ENCODE measurements at places on chromosomes 12 and 14.

DNA sequence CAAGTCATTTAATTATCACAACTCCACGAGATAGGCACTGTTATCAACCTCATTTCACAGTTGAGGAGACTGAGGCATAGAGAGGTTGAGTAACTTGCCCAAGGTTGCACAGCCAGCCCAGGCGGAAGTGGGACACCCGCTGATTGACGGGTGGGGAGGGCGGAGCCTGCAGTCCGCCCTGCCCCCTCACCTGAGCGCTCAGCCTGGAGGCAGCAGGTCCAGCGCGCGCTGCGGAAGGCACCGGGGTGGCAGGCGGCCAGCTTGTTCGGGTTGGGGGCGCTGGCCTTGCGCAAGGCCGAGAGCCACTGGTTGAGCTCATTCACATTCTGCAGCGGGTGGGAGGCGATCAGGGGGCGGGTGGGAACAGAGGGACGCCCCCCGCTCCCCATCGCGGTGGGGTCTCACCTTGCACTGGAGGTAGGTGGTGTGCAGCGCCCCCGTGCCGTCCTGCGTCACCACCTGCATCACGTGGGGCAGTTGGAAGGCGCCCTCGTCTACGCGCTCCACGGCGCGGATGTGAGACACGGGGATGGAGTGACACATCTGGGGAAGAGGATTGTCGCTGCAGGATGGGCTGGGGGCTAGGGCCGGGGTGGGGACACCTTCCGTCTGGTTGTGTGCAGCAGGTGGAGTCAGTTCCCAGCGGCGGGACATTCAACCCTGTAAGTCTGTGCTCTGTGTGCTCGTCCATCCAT is 31.7 kb downstream of the RASAL1 start:
- no peak for DNase-seq

- no peak for DNase-seq
These were observed 21.9 kb upstream of the KDM2B start for GRCh38 chr12:121602766-121603165.

DNA sequence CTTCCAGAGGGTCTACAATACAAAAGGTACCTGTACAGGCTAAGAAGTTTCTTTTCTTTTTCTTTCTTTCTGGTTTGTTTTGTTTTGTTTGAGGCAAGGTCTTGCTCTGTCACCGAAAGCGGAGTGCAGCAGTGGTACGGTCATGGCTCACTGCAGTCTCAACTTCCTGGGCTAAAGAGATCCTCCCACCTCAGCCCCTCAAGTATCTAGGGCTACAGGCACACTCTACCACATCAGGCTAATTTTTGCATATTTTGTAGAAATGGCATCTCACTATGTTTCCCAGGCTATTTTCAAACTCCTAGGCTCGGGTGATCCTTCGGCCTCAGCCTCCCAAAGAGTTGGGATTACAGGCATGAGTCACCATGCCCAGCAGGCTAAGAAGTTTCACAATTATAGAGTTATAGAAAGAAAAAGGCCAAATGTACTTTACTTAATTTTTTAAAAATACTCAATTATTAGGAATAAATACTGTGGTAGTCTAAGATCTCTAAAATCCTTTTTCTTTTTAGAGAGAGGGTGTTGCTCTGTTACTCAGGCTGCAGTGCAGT is 3.0 kb upstream of the PIGH start:
- no peak for DNase-seq

DNA sequence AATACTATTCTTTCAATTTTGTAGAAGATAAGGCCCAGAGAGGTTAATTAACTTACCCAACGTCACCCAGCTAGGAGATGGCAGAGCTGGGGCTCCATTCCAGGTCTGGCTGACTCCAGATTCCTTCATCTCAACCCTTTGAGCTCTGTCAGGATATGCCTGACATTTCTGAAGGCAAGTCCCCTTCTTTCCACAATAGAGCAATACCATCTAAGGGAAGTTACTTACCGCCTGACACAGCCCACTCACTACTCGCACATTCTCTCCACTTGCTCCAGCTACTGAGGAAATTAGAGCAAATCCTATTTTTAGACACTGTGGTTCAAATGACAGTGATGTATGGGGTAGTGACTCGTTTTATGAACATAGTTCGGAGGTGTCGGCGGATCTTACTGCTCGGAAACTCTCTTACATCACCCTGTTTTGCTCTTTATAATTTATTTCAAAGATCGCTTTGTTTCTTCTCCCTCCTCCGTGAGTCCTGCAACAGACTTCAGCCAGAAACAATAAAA is 2.0 kb upstream of the WSCD2 start:
- no peak for DNase-seq

DNA sequence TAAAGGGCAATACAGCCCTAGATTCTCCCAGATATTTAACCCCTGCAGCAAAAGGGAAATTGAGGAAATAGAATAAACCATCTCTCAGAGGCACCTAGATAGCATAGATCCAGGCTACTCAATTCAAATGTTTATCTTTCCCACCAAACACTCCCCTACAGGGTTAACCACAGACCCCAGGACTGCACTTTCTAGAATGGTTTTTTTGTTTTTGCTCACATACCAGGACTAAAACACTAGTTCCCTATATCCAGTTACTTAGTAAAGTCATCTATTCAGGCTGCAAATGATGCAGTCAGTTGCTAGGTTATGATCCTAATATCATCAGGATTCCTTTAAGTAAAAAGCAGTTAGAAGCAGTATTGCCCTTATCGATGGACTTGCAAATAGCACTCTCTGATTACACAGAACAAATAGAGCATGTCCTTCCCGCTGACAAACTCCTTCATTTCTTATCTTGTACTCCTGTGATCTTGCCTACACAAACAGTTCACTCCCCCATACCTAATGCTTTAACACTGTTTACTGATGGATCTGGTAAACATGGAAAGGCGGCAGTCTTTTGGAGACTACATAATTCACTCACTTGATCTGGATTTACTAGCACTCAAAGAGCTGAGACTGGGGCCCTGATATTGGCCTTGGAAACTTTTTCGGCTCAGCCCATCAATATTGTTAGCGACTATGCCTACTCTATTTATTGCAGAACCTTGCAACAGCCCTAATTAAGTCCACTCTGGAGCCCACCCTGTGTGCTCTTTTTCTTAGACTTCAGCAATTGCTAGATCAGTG is 257.2 kb upstream of the DIO2 start:
- no peak for DNase-seq

- no peak for DNase-seq
These were observed 12.8 kb downstream of the ATP2B1 start for GRCh38 chr12:89695830-89696229.

GRCh38 chr12:58148405-58148804 is 207.0 kb downstream of the ATP23 start:
- no peak for DNase-seq

GRCh38 chr14:89461256-89461655 is 44.2 kb upstream of the FOXN3 start:
- no peak for DNase-seq

- DNase-seq: no peak
These were observed 11.3 kb upstream of the GNG2 start for GRCh38 chr14:51849097-51849496.

DNA sequence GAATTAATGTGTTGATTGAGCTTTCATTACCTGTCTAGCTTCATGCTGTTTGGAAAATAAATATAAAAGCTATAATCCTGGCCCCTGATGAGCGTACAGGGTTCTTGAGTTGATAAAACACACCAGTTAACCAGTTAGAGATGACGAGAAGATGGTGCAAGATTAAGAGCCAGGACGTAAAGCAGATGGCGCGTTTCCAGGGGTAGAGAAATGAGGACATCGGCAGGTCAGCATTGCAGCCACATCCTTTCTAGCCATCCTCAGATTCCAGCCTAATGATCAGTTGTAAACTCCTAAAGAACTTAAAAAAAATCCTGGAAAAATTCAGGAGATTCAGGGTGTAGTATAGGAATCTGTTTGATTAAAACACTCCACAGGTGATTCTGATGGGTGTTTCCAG is 203.7 kb downstream of the CACNA1C start:
- DNase-seq: no peak

DNA sequence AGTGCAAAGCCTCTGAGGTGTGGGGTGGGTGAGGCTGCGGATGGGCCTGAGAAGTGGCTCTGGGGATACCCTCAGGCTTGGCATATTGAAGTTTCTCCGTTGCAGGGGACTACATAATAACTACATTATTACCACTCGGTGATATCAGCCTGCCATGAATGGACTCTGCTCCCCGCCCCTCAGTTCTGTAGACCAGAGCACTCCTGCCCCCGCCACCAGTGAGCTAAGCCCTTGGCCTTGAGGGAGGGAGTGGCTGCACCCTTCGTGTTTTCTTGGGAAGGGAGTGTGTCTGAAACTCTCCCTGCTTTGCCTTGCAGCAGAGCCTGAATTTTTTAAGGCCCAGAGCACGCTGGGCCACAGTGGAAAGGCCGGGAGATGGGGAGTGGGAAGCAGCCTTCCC is 1.7 kb downstream of the ORAI1 start:
- DNase-seq: no peak

- DNase-seq: no peak
These were observed 387.2 kb downstream of the BMP4 start for GRCh38 chr14:53569446-53569845.

DNA sequence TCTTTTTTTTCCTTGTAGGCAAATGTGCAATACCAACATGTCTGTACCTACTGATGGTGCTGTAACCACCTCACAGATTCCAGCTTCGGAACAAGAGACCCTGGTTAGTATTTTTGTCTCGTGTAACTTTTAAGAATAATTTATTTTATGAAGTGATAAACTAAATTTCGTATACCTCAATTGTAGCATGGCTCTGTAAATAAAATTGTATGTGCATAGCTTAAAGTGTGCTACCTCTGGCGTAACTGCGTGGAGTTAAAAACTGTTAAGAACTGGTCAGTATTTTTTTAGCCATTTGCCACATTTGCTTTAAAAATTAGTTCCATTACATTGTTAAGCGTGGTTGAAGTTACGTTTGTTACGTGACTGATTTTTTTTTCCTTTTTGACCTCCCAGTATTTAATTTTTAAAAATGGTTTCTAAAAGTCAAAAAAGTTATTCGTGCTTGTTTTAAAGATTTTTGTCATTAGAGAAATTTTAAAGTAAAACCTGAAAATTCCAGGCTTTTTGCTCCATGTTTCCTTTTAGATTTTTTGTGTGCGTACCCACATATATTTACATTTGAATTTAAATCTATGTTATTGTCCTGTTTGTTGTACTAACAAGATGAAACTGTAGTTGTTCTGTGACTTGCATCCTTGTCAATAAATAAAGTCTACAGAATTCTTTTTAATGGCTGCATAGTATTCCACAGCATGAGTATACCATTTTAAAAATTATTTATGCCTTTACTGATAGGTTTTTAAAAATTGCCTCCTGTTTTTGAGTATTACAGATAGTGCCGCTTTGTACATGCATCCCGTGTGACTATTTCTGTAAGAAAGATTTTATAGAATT is 1.4 kb downstream of the MDM2 start:
- no peak for DNase-seq

- DNase-seq: no peak
These were observed 5.6 kb downstream of the SLC11A2 start for GRCh38 chr12:51020448-51021182.

GRCh38 chr14:53180272-53181221 is 27.4 kb upstream of the DDHD1 start:
- no peak for DNase-seq

DNA sequence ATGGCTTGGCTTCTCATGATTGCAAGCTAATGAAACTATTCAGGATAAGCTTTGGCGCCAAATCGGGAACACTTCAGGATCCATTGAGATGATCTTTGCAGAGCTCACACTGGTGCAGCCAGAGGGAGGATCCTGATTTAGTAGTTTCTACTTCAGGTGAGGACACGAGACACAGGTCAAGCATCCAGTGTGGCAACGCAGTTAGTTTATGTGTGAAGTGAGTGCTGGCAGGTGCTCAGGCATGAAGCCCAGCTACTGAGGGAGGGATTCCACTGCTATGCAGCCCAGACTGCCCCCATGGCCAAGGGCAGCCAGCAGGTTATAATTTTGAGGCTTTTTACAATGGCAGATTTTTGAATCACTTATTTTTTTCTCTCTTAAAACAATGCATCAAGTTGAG is 113.5 kb upstream of the PCED1B start:
- no peak for DNase-seq

DNA sequence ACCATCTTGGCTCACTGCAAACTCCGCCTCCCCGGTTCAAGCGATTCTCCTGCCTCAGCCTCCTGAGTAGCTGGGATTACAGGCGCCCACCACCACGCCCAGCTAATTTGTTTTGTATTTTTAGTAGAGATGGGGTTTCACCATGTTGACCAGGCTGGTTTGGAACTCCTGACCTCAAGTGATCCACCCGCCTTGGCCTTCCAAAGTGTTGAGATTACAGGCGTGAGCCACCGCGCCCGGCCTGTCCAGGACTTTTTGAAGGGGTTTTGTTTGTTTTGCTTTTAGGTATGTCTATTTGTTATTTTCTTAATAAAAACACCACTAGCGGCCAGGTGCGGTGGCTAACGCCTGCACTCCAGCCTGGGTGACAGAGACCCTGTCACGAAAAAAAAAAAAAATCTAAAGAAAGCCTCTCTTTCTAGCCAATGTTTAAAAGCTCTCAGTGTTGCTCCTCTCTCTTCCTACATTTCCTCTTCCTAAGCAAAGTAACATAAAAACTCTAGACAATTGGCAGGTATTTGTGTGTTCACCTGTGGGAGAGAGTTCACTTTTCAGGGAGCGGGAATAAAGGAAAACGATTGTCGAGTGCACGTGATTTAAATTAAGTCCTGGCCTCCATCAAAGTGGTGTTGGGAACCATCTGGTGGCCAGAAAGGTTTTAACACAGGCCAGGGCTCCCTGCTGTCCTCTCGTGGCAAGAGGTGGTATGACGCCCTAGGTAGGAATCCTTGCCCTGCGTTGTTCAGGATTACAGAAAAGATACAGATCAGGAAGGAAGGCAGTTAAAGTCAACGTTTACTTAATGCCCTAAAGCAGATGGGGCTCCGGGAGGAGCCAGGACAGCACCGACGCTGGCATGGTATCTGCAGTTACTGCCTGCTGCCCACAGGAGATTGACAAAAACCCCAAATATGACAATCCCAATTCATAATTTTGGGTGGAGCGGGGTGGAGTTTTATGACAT is 36.2 kb upstream of the ATP23 start:
- DNase-seq: peak; percentile 86

DNA sequence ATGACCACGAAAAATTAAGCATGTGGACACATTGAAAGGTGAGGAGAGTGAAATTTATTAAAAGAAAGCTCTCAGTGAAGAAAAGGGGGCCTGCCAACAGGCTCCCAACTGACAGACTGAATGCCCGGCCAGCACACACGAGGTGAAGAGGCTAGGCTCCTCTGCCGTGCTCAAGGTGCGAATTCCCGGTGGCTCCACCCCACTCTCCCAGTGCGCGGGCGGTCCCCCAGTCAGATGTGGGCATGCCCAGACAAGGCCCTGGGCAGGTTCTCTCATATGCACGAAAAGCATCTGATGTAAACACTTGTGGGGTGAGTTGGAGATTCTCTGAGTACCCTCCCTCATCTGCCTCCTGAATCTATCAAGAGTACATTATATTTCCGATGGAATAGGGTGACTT is 48.5 kb upstream of the OSBPL8 start:
- no peak for DNase-seq

Data from AML-193 (cell line).